ENCODE measurements at places on chromosomes 12 and 14.
A peak's percentile ranks its signal among the peaks of the same experiment; 100 is the strongest.

- DNase-seq, result peak; percentile 73
Measured at GRCh38 chr12:50986966-50987737, 34.8 kb downstream of the HIGD1C start.

GRCh38 chr12:74918291-74918690 is 291.3 kb downstream of the KCNC2 start:
- no peak for DNase-seq

GRCh38 chr14:92439537-92440344 is 73.8 kb upstream of the RIN3 start:
- no peak for DNase-seq

- no peak for DNase-seq
Measured at GRCh38 chr12:8953773-8954402, 4.4 kb upstream of the M6PR start.

GRCh38 chr12:52628111-52628507 is 9.8 kb upstream of the KRT73 start:
- no peak for DNase-seq

DNA sequence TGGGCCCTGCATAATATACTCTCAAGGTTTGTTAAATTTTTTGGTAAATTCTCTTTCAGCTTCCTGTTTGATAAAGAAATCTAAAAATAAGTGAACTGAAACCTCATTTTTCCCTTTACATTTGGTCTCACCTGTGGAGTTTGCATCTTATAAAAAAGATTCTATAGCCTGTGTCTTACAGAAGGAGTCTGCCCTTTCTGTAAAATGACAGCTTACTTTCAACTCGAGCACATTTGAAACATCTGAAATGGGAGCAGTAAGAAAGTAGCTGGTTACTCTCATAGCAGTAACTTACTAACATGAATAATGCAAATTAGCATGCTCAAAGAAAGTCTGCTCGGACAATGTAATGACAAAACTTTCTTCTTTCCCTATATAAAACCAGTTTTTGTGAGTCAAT is 155.8 kb downstream of the NELL2 start:
- DNase-seq, result no peak

DNA sequence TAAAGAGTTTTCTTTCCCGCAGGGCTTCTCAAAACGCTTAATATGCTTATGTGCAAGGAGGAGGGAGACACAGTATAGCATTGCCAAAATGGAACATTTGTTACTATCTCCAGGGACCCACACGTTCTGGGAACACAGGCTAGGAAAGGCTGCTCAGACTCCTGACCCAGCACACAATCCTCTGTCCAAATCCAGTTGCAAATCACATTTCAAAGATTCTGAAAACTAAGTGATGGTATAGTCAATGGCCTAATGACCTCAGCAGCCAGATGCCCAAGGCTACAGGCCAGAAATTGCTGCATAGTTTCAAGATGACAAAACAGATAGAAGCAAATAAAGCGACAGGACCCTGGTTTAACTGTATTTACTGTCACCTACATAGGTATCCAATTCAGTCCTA is 97.0 kb upstream of the GRIP1 start:
- no peak for DNase-seq

DNA sequence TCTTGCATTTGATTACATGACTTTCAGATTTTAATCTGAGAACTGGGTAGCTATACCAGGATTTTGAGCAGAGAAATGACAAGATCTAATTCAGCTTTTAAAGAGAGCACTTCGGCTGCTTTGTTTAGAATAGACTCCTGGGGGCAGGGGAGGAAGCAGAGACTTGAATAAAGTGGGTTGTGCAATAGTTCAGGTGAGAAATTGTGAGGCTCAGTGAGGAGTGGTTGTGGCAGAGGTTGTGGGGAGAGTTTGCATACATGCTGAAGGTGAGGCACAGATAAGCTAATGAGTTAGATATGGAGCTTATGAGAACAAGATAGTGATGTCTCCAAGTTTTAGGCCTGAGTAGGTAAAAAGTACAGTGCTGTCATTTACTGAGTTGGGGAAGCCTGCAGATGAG is 281.4 kb downstream of the FLRT2 start:
- DNase-seq, result no peak

DNA sequence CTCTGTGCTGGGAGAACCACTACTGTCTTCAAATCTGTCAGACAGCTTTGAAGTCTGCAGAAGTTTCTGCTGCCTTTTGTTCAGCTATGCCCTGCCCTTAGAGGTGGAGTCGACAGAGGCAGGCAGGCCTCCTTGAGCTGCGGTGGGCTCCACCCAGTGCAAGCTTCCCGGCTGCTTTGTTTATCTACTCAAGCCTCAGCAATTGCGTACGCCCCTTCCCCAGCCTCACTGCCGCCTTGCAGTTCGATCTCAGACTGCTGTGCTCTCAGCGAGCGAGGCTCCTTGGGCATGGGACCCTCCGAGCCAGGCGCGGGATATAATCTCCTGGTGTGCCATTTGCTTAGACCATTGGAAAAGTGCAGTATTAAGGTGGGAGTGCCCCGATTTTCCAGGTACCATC is 25.1 kb upstream of the KLRB1 start:
- DNase-seq, result no peak

DNA sequence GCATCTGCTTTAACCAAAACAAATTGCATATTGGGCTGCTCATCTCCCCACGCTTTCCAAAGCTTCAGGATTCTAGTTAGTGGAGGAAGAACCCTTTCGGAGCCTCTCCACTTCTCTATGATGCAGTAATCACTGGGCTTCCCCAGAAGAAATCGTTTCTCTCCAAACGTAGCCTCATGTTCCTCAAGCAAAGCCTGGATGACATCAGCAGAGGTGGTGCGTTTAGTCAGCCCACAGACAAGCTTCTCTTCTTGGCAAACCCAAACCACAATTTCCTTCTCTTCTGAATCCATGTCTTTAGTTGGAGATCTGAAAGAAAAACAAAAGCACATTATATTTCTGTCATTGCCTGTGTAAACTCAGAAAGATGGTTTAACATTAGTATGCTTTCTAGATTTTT is 30.6 kb downstream of the RASSF9 start:
- no peak for DNase-seq

- DNase-seq, result no peak
Measured at GRCh38 chr12:90058704-90059103, 350.1 kb upstream of the ATP2B1 start.

GRCh38 chr12:89762498-89763170 is 54.0 kb upstream of the ATP2B1 start:
- peak; percentile 59 for DNase-seq

- DNase-seq, result no peak
Measured at GRCh38 chr14:100577986-100578431, 9.2 kb downstream of the BEGAIN start.

- no peak for DNase-seq
Measured at GRCh38 chr12:106917503-106917902, 38.2 kb upstream of the TMEM263 start.

DNA sequence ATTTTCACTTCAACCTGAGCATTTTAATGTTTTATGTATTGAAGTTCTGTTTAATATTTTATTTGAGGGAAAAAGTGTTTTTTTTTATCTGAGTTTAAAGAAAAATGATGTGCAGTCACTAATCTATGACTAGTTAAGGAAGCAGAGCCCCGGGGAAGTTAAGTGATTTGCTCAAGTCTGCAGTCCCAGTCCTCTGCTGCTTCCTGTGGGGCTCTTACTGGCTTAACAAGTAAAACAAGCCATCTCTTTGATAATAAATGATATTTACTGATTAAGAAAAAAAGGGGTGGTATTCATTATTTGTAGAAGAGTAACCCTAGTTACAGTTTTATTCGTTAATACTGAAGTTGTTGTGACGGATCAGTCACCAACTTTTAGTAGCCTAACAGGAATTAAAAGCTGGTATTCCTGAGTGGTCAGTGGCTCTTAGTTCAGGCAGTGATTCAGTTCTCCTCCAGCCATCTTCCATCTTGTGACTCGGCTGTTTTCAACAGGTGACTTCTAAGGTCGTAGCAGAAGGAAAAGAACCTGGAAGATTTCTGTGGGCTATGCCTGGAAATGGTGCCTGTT is 21.7 kb downstream of the BICDL1 start:
- DNase-seq, result peak; percentile 53

DNA sequence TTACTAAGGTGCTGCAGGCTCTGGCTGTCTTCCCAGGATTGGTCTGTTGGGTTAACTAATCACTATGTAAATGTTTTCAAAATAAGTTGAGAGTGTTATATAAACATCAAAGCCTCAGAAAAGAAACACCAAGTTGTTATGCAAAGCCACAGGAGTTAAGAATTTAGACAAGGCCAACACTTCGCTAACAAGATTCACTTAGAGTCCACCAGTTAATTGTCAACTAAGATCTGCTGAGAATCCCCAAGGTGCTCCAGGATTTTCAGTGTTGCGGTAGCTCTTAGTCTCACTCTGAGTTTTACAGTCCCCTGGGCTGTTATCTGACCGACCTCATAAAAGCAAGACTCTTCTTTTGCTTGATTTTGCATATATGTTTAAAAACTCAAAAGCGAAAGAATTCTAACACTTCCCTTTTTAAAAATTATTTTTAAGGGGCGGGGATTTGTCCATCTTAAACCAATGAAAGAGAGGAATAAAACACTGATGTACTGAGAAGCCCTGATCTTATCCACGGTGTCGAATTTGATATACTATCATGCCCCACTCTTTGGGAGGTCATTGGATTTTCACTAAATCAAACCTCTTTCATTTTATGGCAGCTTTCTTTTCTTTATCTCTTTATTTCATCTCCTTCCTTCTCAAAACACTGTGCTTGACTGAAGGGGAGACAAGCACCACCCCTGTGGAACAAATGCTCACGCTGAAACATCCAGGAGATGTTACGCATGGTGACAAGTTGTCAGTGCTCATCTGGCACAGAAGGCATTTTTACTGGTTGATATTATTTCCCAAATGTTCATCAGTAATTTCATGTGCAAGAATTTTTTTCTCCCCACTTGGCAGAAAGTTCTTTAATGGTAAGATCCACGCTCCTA is 7.0 kb downstream of the NIN start:
- DNase-seq, result no peak

GRCh38 chr14:37565550-37565949 is 29.5 kb downstream of the FOXA1 start:
- DNase-seq, result peak; percentile 67

GRCh38 chr14:65224799-65225198 is 122.5 kb upstream of the MAX start:
- DNase-seq, result no peak
